ENCODE measurements at places on chromosomes 2 and 18.
A peak's percentile ranks its signal among the peaks of the same experiment; 100 is the strongest.

- peak; percentile 2 for DNase-seq
These were observed 480.8 kb upstream of the KLHL29 start for GRCh38 chr2:22904126-22904684.

DNA sequence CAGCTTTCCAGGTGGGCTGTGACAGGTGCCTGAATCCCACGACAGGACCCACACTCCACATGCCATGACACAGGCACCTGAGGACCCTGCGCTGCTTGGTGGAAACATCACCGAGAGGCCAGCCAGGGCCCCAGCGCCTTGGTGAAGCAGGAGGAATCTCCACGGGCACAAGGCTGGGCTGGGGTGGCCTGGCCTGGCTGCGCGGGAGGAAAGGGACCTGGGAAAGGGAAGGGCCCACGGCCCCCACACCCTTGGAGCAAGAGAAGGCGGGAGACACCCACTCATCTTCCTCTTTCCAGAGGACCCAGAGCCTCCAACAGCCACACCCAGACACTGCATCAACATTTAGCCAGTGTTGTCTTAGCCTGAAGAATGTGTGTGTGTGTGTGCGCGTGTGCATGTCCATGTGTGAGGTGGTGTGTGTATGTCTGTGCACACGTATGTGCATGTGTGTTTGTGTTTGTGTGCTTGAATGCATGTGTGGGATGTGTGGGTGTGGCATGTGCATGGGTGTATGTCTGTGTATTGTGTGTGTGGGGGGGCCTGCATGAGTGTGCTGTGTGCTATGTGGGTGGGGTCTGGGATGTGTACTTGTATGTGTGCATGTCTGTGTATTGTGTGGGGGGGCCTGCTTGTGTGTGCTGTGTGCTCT lies 6.3 kb upstream of the OTOS start:
- DNase-seq = no peak

GRCh38 chr2:71892423-71892730 lies 255.3 kb downstream of the CYP26B1 start:
- no peak for DNase-seq

DNA sequence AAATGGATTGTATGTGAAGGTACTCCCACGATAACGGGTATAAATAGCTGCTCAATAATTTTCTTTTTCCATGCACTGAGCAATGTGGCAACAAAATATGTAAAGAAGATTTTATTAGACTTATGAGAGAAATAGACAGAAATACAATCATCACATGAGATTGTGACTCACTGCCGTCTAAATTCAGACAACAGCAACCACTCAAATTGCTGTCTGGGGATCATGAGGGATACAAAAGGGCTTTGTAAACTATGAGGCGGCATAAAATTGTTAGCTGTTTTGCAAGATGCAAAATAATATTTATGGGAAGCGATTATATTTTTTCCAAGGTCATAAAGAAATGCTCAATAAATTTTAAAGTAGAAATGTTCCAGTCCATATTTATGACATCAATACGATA lies 259.1 kb upstream of the AGAP1 start:
- no peak for DNase-seq

DNA sequence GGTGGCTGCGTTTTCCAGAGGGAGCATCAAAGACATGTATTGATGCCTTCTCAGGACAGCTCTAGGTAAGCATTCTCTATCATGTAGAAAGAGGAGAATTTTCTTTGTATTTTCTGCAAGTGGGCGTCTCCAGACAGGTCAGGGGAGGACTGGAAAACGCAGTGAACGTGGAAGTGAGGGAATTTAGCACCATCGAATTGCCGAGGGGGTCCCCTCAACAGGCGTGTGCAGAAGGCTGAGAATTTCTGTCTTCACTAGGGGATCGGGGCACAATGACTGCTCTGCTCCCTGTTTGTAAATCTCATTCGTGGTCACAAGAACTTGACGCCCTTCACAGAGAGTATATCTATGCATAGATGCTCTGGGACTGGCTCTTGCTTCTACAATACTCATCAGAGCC lies 5.0 kb upstream of the NTSR2 start:
- DNase-seq = no peak

DNA sequence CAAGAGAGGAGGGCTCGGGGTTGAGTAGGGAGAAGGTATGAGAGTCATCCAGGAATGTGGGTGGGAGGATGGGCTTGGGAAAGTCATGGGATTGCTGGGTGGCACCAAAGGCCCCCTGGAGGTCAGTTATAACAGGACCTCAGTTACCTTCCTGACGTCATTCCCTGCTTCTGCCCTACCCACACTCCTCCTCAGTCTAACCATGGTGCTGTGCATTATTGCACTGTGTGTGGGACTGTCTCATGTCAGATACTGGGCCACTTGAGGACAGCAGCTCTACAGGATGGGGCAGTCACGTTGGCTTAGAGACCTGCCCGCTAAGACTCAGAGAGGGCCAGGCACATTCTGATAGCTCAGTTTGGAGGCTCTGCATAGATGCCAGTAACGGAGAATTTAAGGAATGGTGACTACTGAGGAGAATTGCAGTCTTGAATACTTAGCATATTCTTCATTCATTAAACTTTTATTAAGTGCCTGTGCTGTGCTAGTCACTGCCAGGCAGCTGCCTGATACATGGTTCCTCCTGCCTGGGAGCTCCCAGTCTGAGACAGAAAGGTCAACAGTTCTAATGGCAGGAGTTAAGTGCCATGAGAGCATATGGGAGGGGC lies 90.5 kb downstream of the LAMA3 start:
- DNase-seq = peak; percentile 46

- DNase-seq = peak; percentile 8
These were observed 494.1 kb downstream of the DLGAP1 start for GRCh38 chr18:3960977-3961376.

- no peak for DNase-seq
These were observed 671.1 kb downstream of the RNF144A start for GRCh38 chr2:7588295-7588694.

DNA sequence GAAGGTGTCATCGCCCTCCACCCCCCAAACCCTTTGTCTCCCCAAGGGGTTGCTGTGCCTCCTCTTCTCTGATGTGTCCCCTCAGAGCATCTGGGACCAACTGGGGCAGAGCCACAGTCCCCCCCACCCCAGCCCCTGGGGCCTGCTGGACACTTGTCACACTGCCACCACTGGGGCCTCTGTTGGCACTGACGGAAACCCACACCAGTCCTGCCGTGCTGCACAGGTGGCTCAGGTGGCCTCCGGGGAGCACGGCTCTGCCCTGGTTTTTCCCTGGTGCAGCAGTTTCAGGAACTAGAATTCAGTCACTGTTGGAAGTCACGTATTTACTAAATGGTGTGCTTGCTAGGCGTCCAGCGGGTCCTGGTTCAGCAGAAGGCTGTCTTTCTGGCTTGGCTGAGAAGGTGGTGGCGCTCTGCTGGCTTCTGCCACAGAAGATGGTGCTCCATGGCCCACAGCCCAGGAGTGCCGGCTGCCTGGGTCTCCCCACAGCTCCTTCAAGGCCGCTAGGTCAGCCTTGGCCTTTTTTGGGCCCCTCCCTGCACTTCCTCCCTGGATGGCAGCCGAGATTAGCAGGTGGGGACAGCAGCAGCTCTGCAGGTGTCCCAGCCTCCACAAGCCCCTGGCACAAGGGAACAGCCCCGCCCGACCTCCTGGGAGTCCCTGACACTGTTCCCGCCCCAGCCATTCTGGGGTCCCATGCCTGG lies 18.6 kb upstream of the KLHL30 start:
- DNase-seq = no peak

DNA sequence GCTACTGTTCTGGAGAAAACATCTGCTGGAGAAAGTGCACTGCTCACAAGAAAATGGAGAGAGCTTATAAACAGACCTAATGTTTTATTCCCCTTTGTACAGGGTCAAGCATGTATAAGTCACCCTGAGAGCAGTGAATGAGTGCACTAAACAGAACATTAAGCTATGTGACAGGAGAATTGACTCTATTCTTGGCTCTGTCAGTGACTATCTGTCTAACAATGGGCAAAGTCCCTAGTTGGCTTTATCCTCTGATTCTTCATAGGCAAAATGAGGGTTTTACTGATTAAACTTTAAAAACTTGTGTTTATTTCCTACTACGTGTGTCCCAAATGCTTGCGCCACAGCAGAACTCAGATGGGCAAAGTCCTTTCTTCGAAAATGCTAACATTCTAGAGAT lies 655.1 kb upstream of the SLC39A10 start:
- DNase-seq = no peak

DNA sequence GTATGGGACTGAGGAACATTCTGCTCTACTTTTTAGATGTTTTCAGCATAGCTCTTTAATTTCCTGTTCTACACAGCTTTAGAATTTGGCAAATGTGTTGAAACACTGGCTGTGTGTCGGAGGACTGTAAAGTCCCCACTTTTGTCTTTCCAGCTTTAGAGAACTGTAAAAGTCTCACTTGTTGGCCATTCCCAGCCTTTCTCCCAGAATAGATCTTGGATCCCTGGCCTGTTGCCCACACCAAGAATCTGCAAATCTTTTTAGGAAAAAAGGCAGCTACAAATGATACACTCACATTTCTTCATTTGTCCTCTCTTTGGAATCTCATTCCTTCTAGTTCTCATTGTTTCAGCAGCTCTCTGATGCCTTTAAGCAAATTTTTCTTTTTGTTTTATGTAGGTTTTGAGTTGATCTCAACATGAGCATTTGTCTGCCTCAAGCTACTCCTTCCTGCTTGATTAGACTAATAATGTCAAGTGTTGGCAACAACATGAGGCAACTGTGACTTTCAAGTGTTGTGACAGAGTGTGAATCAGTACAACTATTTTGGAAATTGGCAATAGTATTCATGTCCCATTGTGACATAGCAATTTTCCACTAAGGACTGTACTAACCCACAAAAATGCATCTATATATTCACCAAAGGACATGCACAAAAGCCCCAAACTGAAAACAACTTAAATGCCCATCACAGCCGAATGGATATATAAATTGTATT lies 610.8 kb downstream of the EPHA4 start:
- no peak for DNase-seq

GRCh38 chr2:109528811-109529501 lies 84.8 kb downstream of the SEPTIN10 start:
- no peak for DNase-seq
